ENCODE measurements at places on chromosomes 1 and 21.

- no peak for DNase-seq
- no peaks in the 10 kb centered on the region for H3K4me1 ChIP-seq
- H3K4me3 ChIP-seq, result no peak overlapping the region
- H3K36me3 ChIP-seq, result no peaks in the 10 kb centered on the region
These were observed 260.0 kb downstream of the FMN2 start for GRCh38 chr1:240351690-240352089.

- peaks cover 91% of the 10 kb centered on the region for H3K36me3 ChIP-seq
- H3K4me3 ChIP-seq, result no peak overlapping the region
- DNase-seq, result no peak
- H3K4me1 ChIP-seq, result peaks cover 81% of the 10 kb centered on the region
These were observed 12.2 kb downstream of the ARHGEF2 start for GRCh38 chr1:155966135-155966534.

DNA sequence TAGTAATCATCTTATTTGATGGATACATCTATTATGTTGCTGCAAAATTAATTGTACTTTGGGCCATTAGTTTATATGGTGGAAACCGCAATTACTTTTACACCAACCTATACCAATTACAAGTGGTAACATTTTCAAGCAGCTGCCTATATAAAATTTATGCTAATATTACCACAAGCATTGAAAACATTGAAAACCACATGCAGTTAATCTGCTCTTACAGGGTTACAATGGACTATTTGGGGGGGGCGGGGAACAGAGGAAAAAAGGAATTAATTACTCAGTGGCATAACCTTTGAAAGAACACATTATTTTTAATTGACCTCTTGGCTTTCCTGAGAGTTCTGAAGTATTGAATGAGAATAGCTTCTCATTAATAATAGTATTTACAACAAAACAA is 1793.2 kb downstream of the NCAM2 start:
- H3K36me3 ChIP-seq, result no peaks in the 10 kb centered on the region
- H3K4me1 ChIP-seq, result no peaks in the 10 kb centered on the region
- no peak overlapping the region for H3K4me3 ChIP-seq
- no peak overlapping the region for H3K27ac ChIP-seq

DNA sequence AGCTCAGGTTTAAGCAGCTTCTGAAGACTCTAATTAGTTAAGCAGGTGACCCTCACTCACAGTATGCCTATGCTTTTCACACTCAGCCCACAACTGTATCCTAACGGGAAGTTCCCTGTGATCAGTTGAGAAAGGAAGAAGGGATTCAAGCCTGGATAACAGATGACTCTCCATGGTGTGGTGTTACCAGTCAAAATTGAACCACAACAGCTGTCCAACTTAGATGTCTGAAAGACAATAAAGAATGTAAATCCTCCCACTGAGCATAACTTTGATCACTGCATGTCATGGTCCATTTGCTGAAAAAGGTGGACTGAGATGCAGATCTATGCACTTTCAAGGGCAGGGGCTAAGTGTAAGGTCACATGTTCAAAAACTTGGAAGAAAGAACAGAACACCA is 32.3 kb upstream of the DIPK1A start:
- no peak overlapping the region for H3K4me3 ChIP-seq
- no peaks in the 10 kb centered on the region for H3K36me3 ChIP-seq
- DNase-seq, result no peak
- H3K27me3 ChIP-seq, result no peaks in the 10 kb centered on the region

- no peak for DNase-seq
- H3K36me3 ChIP-seq, result no peaks in the 10 kb centered on the region
- peaks cover 8% of the 10 kb centered on the region for H3K4me1 ChIP-seq
- H3K4me3 ChIP-seq, result no peak overlapping the region
These were observed 58.7 kb upstream of the WDR26 start for GRCh38 chr1:224493269-224493668.

Data from lower lobe of right lung (tissue), 2 donors.